ENCODE measurements at places on chromosomes 4 and X. TPM values are rescaled to one million over a fixed set of nuclear protein-coding genes. Genes with fewer than 3 reads are reported as not detected.

The NAT8L gene
- 0.14 TPM for total RNA-seq

The IL13RA2 gene
- total RNA-seq = 5.7 TPM

The DCHS2 gene
- 0.17 TPM for total RNA-seq

DNA sequence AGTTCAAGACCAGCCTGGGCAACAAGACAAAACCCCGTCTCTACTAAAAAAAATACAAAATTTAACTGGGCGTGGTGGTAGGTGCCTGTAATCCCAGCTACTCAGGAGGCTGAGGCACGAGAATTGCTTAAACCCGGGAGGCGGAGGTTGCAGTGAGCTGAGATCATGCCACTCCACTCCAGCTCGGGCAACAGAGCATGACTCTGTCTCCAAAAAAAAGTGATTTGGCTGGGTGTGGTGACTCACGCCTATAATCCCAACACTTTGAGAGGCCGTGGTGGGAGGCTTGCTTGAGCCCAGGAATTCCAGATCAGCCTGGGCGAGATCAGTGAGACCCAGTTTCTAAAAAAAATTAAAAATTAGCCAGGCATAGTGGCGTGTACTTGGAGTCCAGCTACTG, 4.1 kb downstream of the OPHN1 start:
- no peak for DNase-seq

The TEX13B gene
- not detected for total RNA-seq

DNA sequence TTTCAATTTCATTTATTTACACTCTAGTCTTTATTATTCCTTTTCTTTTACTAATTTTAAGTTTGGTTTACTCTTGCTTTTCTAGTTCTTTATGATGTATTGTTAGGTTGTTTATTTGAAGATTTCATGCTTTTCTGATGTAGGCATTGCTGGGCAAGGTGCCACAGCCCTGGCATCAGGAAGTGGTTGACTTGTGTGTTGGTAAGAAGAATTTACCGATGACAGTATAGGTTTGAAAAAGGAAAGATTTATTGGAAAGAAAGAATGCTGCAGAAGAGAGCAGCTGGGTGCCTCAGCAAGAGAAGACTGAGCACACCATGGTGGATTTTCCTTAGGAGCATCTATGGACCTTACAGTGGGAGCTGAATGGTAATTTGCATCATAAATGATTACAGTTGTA, 153.2 kb downstream of the KLF8 start:
- DNase-seq = no peak

DNA sequence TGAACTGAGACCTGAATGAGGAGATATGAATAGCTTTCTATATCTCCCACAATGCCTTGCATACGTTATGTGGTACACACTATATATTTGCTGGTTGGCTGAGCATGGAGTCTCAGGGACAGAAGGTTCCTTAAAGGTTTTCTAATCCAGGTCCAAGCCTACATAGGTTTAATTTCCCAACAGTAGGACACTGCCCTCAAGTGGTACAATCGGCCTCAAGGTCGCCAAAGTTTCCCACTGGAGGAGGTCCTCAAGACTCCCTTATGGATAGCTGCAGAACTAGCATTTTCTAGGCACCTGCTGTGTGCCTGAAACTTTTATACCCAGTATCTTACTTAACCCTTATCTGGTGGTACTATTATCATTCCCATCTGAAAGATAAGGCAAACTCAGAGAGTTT, 21.0 kb upstream of the EFNB1 start:
- no peak for DNase-seq

The PUDP gene
- 6.8 TPM for total RNA-seq

The RHOH gene
- total RNA-seq = not detected

DNA sequence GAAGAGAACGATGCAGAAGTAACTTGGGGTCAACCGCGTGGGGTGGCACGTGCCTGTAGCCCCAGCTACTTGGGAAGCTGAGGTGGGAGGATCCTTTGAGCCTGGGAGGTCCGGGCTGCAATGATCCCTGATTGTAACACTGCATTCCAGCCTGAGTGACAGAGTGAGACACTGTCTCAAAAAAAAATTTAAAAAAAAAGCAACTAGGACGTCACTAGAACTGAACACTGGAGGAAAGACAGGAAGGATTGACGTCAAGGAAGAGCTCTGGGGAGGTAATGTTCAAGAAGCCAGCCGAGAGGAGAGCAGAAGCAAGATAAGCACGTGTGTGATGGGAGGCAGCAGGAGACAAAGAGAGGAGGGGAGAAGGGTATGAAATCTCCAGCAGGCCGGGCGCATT, 28.7 kb downstream of the S100G start:
- DNase-seq = no peak

- DNase-seq = no peak
Observed at GRCh38 chr4:79273915-79274314, 51.9 kb downstream of the NAA11 start.

- DNase-seq = no peak
Observed at GRCh38 chrX:151516538-151517187, 46.8 kb upstream of the PASD1 start.

- DNase-seq = no peak
Observed at GRCh38 chr4:60221866-60222265, 978.3 kb upstream of the ADGRL3 start.

- DNase-seq = no peak
Observed at GRCh38 chr4:169080981-169081380, 70.9 kb upstream of the CBR4 start.
